Astrocyte of the spinal cord (primary cell): ENCODE measurements at places on chromosomes 12 and 14.

DNA sequence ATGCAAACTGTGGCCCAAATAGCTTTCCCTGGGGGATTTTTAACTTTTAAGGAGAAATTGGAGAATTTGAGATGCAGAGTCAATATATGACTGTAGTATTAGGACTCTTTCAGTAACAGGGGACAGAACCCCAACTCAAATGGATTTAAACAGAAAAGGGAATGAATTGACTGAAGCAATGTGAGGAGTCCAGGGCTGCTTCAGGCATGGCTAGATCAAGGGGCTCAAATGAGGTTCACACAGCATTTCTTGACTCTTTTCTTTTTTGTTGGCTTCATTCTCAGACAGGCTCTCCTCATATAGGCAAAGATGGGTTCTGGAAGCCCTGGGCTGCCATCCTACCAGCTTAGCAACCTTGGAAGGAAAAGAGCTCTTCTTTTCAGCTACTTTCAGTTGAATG, 13.6 kb downstream of the HNF1A start:
- DNase-seq, result no peak

- DNase-seq, result no peak
These were observed 58.3 kb upstream of the OTOGL start for GRCh38 chr12:80041071-80041470.

DNA sequence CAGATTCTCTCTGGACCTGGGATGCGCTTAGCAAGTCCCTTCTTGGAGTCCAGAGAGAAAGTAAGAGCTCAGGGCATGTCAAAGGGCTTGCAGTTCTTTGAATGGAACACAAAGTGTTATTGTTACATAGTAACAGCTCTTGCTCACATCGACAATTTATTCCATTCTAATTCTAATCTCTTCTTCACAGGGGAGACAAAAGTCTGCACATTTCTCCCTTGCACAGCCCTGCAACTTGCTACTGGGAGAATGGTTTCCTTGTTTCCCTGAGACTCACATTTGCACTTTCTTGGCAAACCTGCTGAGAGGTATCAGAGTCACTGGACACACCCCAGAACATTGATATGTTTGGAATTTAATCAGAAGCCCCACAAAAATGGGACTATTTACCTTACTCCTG, 209.9 kb upstream of the IGF1 start:
- DNase-seq, result no peak

- DNase-seq, result no peak
These were observed 31.7 kb upstream of the KCNJ8 start for GRCh38 chr12:21806255-21806654.

GRCh38 chr12:18718462-18718861, 19.4 kb downstream of the PLCZ1 start:
- no peak for DNase-seq
